ENCODE measurements at places on chromosomes 7 and 10.
A peak's percentile ranks its signal among the peaks of the same experiment; 100 is the strongest.

GRCh38 chr10:43427166-43427825, 9.6 kb upstream of the ZNF487 start:
- no peak for DNase-seq

DNA sequence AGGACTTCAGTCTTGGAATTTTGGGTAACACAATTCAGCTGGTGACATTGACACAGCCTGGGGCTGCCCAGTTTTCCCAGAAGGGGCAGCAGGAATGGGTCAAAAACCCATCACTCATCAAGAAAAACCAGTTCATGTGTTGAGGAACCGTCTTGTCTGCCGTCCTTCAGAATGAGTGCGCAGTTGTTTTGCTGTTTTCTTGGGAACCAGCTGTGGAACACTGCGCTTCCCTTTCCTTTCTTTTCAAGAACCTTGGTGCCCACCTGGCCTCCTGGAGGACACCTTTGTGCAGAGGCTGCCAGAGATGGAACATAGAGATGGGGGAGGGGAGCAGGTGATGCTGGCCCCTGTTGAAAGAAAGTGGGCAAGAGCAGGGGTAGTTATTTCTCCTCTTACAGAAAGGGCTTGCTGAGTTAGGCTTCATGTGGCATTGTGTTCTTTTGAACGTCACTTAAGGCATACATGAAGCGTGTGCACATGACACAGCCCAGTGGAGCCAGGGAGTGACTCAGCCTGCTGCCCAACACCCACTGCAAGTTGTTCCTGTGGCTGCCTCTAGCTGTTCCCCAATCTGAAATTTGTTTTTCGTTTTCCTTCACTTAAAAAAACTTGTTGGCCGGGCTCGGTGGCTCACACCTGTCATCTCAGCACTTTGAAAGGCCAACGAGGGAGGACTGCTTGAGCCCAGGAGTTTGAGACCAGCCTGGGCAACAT, 87.4 kb upstream of the TNS3 start:
- peak; percentile 79 for DNase-seq

DNA sequence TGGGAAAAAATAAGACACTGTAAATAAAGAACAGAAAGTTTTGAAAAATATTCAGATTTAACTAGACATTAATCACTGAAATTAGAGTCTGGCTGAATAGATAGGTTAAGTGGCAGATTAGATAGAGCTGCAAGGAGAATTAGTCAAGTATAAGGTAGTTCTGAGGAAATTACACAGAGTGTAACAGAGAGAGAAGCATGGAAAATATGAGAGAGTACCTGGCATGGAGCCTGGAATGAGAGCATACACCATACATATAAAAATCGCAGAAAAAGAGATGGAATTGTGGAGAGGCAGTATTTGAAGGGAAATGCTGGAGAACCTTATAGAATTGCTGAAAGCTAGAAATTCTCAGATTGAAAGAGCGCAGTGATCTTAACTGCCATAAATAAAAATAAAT, 46.9 kb downstream of the ZNRF2 start:
- no peak for DNase-seq

GRCh38 chr10:42960491-42960990, 116.3 kb upstream of the RET start:
- DNase-seq: no peak

DNA sequence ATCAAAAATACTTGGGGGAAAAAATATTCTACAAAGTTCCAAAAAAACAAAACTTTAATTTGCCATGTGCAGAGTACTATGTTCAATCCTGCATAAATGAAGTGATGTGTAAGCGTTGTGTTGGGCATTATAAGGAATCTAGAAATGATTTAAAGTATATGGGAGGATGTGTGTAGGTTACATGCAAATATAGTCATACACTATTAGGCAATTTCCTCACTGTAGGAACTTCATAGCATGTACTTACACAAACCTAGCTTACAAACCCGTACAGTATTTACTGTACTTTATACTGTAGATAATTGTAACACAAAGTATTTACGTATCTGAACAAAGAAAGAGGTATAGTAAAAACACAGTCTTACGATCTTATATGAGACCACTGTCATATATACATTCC, 72.3 kb downstream of the NRBF2 start:
- DNase-seq: no peak

DNA sequence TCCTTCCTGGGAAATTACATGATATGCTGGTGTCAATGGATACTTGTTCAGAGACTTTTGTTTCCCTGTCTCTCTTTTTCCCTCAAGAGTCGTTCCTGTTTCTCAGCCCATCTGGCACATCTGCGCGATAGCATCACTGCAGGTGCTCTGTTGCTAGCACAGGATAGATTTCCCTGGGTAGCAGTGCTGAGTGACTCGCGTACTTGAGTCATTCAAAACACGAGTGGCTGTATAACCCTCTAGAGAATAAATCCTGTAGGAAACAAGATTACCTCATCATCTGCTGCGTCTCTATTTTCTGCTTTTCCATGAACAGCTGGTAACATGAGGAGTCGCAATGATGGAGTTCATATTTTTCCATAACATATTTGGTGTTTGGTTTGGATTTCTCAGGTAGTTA, 452.0 kb upstream of the FZD8 start:
- no peak for DNase-seq

DNA sequence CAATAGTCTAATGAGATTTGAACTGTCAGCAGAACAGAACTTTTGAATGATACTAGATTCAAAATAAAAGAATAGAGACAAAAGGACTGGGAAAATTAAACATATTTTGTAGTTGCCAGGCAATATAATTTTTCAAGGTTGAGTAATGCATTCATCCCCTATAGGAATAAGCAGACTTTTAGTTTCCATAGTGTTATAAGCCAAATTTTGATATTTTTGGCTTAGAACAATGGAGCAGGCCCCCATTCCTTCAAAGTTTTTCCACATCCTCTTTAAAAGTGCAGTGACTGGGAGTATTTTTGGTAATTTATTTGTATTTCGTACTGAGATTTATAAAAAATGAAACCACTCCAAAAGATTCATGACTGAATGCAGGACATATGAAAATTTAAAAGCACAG, 24.0 kb downstream of the MEOX2 start:
- no peak for DNase-seq

DNA sequence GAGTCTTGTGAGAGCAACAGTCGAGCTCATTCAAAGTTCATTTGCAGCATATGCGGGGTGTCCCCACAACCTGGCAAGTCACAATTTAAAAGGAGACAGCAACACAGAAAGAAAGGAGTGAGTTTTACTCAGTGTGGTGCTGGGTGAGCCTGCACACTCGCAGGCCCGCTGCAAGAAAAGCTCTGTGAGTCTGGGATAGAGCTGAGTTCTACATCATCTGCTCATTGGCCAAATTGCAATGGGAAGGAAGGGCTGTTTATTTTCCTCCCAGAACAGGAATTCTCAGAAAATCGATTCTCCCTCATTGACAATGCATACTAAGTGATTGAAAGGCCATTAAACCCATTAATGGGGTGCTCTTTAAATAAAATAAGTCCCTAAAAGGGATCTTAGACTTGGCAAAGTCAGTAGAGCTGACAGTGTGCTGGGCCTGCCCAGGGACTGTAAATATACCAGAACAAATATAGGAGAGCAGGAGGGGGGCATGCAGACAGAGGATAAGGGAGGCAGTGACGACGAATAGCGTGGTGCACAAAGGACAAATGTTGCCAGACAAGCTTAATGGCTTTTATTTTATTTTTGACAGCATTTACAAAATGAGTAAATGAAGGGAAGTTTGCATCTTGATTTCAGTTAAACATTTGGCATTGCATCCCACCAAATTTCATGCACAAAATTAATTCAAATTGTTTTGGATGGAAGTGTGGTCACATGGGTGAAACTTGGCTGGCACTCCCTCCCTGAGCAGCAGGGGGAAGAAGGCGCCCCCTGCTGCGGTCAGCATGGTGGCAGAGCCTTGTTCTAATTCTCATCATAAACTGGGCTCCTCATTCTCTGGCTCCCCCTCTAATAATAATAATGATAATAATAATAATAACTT, 215.7 kb downstream of the SNX10 start:
- DNase-seq: no peak

DNA sequence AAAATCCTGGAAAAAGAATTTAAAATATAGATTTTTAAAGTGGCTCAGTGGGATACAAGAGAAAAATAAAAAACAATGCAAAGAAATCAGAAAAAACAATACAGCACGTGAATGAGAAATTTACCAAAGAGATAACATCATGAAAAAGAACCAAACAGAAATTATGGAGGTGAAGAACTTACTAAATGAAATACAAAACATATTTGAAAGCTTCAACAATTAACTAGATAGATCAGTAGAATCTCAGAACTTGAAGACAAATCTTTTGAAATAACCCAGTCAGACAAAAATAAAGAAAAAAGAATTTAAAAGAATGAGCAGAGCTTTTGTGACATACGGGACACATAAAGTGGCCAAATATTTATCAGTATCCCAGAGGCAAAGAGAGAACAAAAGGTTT, 71.2 kb upstream of the DIP2C start:
- DNase-seq: no peak

DNA sequence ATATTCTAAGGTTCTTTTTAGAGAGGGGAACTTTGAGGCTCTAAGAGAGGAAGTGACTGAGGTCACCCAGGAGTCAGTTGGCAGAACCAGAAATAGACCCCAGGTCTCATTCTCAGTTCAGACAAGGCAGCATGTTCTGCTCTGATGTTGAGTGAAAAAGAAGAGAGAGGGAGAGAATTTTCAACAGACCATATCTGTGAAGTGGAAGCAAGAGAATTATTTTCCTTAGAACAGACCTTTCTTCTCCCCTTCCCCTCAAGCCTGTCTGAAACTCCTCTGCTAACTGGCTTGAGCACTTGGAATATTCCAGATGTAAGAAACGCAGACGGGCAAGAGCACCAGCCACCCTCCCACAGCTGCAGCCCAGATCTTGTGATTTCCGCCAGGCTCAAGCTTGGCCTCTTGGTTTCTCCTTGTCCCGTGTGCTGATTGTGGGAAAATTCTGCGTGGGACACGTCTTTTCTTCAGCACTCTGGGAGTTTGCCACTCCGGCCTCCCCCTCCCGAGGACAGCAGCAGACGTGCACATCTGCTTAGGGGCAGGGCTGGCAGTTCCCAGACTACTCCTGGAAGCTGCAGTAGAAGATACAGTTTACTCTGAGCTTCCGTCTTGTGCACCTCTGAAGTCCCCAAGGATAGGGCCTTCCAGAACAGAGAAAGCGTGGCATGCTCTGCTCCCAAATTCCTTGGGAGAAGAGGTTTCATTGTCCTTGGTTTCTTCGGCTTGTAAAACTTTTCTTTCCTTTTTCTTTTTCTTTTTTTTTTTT, 22.7 kb upstream of the IKZF1 start:
- no peak for DNase-seq

DNA sequence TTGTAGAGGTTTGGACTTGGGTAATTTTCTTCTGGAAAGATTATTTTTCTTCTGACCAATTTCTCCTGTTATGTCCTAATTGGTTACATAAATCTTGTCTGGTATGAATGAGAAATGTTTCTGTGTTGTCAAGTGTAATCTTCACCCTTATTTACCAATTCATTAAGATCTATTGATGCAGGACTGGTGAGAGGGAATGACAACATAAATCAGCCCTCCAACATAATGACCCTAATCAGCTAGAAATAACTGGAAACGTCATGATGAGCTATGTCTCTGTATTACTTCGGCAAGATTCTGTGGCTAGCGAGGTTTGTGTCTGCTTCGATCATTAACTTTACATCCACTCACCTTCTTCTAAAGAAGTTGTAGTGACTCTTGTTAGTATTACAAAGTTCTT, 3.5 kb downstream of the FOXP2 start:
- no peak for DNase-seq

DNA sequence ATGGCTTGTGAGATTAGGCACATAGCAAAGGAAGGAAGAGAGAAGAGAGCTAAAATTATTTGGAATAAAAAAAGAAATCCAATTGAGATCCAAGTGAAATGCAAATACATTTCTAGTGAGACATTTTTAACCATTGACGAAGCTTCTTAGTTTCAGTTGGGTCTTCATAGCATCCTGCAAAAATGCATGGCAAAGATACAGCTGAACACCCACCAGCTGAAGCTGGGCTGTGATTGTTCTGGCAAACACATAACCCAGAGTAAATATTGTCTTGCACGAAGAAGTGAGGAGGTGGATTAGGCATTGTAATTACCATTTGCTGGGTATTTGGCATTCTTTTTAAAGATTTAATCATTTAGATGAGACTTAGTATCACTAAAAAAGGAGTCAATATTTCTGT, 409.4 kb downstream of the GRM8 start:
- no peak for DNase-seq

DNA sequence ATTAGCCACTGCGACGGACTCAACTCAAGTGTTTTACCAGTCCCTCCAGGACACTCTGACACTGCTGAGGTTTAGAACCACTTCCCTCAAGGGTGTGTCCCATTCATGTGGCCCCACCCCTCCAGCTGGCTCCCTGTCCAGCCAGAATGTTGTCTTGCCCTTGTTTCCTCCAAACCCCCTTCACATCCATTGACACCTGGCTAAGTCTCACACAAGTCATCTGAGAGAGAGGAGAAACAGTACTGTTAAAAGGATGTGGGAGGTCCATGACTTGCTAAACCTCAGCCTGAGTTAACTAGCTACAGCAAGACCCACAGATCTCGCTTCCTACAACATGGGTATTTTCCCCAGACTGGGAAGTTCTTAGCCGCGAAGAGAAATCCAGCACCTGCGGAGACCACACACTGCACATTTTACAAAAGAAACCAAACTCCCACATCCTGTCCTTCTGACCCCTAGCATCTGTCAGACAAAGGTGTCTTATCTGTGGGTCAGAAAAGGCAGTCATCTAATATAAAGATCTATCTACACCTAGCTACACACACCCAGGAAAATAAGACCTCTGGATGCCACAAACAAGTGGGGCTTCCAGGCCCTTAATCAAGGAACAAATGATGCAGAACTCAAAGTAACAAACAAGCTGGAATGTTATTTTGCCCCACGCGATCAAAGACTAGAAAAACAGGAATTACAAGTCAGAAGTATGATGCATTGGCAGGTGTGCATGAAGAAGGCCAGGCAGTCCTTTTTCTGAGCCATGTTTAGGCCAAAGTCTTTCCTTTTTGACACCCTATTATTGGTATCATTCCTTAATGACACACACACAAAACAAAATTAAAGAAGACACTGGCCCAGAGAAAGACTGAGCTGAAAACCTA, 13.9 kb downstream of the OSBPL3 start:
- DNase-seq: peak; percentile 32

- DNase-seq: peak; percentile 16
Observed at GRCh38 chr7:107173691-107174406, 5.0 kb downstream of the HBP1 start.

DNA sequence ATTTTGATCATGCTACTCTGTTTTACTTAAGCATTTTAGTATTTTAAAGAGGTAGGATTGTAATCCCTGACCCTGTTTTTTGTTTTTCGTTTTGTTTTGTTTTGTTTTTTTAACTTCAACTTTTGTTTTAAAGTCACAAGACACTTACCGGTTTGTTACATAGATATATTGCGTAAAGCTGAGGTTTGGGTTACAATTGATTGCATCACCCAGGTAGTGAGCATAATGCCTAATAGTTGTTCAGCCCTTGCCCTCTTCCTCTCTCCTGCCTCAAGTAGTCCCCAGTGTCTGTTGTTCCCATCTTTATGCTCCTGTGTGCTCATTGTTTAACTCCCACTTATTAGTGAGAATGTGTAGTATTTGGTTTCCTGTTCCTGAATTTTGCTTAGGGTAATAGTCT, 93.1 kb upstream of the TEX47 start:
- no peak for DNase-seq
